MG63 (cell line): ENCODE measurements at places on chromosomes 16 and 17. TPM values are rescaled to one million over a fixed set of nuclear protein-coding genes. Genes with fewer than 3 reads are reported as not detected.

The TIMP2 gene
- total RNA-seq = 127 and 145 TPM in 2 replicates

The CACNG1 gene
- total RNA-seq = not detected in 2 replicates

The KCNJ12 gene
- 5.2 and 5.6 TPM in 2 replicates for total RNA-seq

The CALB2 gene
- 4.1 TPM in 1 of 2 replicates, not detected in the other for total RNA-seq

The LONP2 gene
- total RNA-seq = 24.8 and 30.7 TPM in 2 replicates

The CEP295NL gene
- 0.67 TPM in 1 of 2 replicates, not detected in the other for total RNA-seq

The NT5M gene
- 0.91 and 2.5 TPM in 2 replicates for total RNA-seq

The MT3 gene
- total RNA-seq = not detected in 2 replicates

The IGSF6 gene
- total RNA-seq = not detected in 2 replicates

The ALDOC gene
- 1.1 TPM in 1 of 2 replicates, not detected in the other for total RNA-seq

The NUDT7 gene
- 3.0 TPM in 1 of 2 replicates, not detected in the other for total RNA-seq

DNA sequence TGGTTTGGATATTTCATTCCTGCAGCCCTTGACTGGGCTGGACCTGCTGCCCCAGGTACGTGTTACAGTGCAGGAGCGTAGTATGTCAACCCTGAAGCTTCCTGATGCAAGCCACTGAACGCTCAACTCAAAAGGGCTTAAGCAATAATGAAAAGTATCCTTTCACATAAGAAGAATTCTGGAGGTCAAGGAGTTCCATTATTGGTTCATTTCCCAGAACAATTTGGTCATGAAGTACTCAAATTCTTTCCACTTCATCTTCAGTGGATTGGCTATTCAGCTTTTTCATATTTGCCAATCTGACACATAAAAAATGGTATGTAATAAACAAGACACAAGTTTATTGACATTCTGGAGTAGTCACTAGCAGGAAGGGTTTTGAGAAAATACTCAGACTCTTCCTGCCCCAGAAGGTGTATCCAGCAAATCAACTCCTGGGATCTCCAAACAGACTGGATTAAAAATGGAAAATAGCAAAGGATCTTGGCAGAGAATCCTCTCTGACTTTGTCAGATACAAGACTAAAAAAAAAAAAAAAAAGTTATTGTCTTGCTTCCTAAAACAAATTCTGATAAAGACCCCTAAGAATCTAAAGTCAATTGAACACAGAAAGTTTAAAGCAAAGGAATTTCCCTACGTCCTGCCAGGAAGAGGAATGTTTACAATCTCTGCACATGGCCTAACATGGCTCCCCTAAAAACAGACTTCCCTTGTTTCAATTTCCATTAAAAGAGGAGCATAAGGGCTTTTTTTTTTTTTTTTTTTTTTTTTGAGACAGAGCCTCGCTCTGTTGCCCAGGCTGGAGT is 37.5 kb upstream of the WSB1 start:
- no peak for DNase-seq

DNA sequence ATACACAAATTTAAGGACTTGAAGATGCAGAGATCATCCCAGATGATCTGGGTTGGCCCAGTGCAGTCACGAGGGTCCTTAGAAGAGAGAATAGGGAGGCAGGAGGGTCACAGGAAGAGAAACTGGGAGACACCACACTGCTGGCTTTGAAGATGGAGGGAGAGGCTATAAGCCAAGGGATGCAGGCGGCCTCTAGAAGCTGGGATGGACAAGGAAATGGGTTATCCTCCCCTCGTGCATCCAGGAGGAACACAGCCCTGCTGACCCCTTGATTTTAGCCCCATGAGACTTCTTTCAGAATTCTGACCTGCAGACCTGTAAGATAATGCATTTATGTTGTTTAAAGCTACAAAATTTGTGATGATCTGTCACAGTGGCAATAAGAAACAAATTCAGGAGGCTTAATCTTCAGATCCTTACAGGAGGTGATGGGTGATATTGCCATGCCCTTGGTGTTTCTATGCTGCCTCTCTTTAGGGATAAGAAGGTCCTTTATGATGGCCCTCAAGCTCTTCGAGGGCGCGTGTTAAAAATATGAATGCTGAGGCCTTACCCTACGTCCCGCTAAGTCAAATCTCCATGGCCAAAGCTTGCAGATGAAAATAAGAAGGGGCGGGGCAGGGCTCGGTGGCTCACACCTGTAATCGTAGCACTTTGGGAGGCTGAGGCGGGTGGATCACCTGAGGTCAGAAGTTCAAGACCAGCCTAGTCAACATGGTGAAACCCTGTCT is 1.5 kb upstream of the PRM2 start:
- no peak for DNase-seq

DNA sequence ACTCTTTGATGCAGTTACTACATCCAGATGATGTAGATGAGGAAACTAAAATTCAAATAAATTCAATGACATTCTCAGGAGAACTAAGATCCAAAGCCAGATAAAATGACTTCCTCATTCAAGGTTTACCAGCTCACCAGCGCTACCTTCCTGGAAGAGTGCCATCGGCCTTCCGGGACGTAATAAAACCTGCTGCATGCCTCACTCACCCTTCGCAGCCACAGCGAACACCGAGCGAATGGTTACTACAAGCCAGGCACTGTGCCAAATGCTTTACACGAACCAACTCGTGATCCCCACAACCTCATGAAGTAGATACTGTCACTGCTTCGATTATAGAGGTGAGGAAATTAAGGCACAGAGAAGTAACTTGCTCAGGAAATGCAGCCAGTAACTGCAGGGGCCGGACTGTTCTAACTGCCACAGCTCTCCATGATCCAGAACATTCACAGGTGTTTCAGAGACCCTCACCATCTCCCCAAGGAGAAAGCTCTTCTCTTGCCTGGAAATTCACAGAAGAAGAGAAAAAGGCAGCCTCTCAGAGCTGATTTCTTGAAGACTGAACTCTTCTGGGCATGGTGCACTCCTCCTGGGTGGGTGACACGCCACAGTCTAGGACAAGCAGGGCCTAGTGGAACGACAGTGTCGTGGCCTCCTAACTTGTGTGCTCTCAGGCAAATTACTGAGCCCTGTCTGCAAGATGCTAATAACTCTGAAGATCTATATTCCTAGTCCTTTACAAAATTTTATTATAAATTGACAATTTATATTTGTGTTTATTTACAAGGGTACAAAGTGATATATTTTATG is 46.8 kb downstream of the HIC1 start:
- DNase-seq = no peak

DNA sequence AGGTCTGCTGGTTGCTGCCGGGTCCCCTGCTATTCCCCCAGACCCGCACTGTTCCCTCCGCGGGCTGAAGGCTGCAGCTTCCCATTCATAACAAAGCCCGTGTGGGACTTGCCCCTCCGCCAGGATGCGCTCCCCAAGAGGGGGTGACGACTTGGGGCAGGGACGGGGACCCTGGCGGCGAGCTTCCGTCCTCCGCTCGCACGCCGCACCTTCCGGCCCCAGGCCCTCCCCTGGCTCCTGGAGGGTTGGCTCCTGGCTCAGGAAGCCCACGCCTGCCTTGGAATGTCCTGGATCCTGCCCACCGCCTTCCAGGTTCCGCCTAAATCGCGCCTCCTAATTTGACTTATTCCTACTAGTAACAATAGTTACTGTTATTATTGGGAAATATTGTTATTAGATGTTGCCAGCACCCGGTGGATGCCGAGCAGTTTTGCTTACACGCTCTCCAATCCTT is 1.1 kb upstream of the TFAP4 start:
- DNase-seq = peak; percentile 59

DNA sequence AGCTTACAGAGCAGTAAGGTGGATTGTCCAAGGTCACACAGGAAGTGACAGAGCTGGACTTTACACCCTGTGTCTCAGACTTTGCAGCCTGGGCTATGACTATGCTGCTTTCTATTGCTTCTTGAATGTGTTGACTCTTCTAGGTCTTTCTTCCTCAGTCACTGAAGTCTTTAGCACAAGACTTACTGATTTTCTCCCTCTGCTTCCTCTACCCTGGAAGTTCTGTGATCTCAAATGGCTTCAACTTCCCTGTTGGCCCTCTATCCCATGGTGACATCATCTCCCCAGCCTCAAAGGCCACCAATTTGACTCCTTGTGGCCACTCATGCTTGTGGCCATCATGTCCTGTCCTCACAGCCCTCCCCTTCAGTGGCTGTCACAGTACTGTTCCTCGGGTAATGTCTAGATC is 181.3 kb downstream of the HS3ST3A1 start:
- DNase-seq = no peak

GRCh38 chr17:19656851-19657581 is 8.5 kb downstream of the ALDH3A2 start:
- DNase-seq = no peak

DNA sequence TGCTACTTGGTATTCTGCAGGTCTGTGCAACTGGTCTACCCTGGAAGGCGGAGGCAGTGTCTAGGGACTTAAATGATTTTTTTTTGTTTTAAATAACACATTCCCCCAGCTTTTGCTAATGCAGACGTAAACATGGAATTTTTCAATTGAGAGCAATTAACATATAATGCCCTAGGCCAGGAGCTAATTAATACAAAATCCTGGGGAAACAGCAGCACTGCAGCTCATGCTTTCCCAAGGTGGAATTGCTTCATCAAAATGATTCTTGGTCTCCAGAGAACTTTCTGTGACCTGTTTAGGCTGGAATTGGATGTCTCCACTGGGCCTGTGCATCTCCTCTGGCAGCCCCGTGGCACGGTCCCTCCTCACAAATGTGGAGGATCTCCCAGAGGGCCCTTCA is 50.6 kb downstream of the SHISA9 start:
- DNase-seq = no peak

DNA sequence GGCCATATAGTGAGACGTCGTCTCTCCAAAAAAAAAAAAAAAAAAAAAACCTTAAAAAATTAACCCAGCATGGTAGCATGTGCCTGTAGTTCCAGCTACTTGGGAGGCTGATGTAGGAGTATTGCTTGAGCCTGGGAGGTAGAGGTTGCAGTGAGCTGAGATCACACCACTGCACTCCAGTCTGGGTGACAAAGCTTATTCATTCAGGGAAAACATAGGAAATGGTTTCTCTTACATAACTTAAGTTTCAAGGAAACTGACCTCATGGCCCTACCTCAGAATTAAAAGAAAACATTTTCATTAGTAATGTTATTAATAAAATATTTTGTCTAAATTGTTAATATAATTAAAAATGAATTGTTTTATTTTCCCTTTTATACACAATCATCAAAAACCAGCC is 31.4 kb downstream of the COG1 start:
- DNase-seq = no peak

- no peak for DNase-seq
These were observed 34.7 kb upstream of the POLR3E start for GRCh38 chr16:22262460-22262859.

- DNase-seq = no peak
These were observed 31.0 kb downstream of the WNT3 start for GRCh38 chr17:46787478-46787877.

DNA sequence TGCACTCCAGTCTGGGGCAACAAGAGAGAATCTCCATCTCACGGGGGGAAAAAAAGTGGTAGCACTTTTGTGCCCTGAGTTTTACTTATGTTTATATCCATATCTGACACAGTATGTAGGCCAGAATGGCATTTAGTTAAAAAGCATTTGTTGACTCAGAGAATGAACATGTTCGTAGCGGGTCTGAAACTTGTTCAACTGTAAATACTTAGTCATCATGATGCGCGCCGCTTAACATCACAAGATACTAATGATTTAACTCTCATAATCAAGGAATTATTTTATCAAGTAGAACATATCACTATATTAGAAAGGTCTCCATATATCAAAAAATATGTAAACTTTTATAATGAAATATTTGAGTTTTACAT is 55.3 kb upstream of the ITGA2B start:
- peak; percentile 18 for DNase-seq

DNA sequence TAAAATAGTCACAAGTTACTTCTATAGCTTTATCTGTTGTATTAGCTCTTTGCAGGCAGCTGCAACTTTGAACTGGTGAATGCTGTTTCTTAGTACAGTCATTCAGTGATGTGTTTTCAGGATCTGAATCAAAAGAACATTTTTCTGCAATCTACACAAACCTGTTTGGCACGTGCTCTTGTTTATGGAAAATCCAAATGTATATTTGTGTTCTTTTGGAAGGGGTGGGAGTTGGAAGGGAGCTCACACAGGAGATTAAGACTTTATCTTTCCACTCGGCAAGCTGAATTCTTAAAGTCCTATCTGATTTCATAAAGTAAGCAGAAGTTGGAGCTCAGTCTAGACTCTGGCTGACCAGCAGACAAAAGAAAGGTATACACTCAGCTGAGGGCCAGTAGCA is 300.2 kb downstream of the MAP2K6 start:
- DNase-seq = peak; percentile 16

DNA sequence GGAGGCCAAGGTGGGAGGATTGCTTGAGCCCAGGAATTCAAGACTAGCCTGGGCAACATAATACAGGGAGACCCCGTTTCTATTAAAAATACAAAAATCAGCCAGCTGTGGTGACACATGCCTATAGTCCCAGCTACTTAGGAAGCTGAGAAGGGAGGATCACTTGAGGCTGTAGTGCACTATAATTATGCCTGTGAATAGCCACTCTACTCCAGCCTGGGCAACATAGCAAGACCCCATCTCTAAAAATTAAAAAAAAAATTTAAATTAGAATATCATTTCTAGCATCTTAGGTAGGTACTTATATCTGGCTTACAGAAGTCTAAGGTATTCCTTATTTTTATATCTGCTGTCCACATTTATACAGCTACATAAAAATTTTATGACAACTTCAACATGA is 7.5 kb upstream of the SMG8 start:
- DNase-seq = no peak

DNA sequence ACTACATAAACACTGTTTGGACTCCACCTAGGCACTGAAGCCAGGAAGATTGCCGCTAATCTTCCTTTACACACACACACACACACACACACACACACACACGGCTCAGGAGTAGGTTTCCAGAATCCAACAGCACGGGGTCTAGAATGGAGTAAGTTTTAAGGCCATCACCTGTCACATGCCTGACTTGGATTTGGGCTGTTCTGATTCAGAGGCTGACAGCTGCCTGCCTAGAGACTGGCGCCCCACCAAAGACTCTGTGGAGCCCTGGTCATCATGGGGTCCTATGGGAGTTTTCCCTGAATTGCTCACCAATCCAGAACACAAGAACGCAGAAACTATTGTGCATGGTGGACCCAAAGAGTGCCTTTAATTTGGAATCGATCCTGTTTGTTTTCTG is 10.9 kb downstream of the CDRT4 start:
- no peak for DNase-seq

DNA sequence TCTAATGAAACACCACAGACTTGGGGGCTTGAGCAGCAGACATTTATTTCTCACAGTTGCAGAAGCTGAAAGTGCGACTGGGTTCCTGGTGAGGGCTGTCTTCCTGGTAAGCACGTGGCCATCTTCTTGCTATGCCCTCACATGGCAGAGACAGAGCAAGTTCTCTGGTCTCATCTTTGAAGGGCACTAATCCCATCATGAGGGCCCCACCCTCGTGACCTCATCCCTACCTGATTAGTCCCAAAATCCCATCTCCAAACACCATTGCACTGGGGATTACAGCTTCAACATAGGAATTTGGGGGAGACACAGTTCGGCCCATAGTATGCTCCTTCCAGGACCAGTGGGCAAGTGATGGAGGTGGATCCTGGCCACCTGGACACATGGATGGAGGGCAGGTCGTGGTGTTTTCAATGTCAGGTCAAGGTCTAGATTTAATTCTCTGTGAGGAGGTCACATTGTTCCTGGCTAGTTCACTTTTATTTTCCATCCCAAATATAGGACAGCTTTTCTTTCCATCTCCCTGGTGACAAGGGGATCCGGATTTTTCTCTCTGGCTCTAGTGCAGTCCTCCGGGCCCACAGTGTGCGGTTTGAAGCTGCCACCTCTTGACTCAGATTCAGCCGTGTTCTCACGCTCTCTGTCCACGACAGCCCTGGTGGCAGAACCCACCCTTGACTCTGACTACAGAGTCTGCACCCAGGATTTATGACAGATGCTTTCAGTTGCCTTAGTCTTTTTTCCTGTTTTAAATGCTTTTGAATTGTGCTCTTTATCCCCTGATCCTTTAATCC is 160.5 kb upstream of the NOL11 start:
- no peak for DNase-seq

GRCh38 chr17:77810536-77810935 is 148.0 kb upstream of the TNRC6C start:
- DNase-seq = peak; percentile 86
